ENCODE measurements at places on chromosomes 12 and 14.
A peak's percentile ranks its signal among the peaks of the same experiment; 100 is the strongest.

DNA sequence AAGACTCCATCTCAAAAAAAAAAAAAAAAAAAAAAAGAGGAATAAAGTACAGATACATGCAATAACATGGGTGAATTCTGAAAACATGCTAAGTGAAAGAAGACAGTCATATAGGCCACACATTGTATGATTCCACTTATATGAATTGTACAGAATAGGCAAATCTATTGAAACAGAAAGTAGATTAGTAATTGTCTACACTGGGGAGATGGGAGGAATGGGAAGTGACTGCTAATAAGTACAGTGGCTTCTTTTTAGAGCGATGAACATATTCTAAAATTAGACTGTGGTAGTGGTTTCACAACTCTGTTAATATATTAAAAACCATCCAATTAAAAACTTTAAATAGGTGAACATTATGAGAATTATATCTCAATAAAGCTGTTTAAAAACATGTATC is 74.4 kb downstream of the ANKS1B start:
- no peak for DNase-seq

DNA sequence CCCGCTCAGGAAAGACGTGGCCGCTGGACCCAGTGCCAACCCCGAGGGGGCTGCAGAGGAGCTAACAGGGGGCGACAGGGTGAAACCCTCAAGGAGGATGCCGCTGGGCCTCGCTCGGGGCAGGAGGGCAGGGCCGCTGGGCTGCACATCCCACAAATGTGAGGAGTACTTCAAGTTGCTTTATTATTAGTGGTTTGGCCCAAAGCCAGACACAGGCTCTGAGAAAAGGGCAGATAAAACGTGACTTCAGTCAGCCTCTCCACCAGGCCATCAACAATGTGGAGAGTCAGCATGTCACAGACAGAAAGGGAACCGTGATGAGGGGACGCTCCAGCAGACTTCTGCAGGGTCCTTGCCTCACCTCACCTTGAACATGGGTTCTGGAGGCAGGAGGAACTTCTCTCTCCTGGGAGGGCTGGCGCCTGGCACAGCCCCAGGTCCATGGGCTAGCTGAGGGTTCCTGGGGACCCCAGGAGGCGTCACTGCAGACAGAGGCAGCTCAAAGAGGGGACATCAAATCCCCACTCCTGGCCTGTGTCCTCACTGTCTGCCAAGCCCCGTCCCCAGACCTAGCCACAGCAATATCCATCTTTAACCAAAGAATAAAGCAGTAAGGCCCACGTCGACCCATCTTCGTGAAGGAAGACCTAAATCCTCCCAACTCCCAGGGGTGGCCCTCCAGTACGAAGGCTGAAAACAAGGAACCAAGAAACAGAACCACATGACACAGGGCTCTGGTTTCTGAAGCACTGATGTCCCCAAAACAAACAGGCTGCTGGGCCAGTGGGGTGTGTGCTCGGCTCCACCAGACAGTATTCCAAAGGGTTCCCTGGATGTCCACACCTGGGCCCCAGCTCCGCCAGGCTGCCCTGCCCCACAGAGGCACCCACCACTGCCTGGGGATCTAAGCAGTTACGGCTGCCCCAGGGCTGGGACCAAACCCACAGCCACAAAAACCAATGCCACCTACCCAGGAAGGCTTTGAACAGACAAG is 35.1 kb downstream of the CCDC85C start:
- DNase-seq, result no peak

DNA sequence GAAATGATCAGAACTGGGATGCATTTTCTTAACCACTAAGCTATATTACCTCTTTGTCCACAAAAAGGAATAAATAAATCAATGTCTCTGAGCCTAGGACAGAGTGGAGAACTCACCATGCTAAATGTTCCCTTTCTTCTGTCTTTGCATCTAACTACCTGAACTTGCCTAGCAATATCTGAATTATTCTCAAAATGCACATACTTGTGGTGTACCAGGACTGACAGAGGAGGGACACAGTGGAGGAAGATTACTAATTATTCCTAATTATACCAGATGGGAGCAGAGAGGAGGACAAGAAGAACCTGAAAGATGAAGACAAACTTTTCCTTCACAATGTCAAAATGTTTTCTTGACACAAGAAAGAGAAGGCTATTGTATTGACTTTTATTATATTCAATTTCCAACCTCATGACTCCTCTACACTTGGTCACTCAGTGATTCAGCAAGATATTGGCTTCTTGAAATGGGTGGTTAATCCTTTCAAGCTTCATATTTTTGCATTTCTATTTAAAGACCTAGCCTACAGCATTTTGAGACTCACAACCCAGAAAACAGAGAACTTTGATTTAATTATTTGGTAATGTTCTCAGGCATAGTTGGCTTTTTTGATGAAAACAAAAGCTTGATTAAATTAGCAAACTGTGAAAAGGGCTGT is 117.2 kb upstream of the LRFN5 start:
- no peak for DNase-seq

DNA sequence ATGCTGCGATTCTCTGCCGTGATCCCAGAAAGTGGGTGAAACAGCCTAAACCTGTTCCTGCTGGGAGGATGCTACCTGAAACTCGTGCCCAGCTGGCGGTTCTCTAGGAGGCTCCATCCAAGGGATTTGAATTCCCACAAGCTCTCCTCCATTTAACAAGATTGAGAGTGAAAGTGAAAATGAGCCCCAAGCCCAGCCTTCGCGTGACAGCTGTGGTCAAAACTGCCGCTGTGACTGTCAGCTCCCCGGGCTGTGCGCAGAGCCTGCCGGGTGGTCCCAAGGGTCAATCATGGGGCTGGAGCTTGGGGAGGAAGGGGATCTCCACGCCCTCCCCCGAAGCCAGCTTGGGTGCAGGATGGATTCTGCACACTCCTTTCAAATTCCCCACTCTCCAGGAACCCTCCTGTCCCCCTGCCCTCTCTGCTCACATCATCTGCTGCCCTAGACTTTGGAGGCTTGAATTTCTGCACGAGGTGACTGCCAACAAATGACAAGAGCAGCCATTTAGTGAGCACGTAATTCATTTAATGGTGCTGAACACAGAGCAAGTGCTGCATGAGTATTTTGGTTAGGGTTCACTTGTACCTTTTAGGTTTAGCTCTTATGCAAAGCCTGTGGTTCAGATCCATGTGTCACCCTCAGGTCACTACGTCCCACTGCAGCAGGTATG is 5.3 kb downstream of the ASB2 start:
- no peak for DNase-seq

DNA sequence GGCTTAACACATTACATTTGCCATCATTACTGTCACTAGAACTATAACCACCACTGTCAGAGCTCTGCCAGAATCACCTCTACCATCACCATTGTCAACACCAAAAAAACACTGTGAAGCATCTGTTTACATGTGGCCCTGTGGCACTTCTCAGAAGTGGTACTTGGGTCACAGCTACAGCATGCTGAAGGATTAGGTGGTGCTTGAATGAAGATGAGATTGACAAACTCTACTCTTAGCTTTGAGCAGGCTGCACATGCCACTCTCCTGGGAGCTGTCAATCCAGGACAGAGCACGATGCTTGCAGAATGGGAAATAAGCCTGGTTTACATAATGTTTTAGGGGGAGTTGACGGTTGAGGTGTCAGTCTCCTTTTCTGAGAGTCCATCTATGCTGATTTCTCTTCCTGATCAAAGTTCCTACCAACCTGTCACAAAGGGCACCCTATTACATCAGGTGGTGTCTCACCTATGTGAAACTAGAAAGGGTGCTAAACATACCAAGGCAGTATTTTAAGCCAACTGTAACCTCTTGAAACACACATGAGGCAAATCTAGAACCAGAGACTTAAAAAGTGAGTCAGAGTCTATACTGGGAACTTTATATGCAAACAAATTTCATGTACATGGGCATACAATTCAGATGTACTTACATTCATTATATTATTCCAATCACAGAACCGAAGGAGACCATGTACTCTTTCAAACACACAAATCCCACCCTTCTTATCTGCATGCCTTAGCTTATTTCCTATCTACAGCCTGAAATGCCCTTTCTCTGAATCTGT is 258.7 kb downstream of the EMP1 start:
- DNase-seq, result no peak

DNA sequence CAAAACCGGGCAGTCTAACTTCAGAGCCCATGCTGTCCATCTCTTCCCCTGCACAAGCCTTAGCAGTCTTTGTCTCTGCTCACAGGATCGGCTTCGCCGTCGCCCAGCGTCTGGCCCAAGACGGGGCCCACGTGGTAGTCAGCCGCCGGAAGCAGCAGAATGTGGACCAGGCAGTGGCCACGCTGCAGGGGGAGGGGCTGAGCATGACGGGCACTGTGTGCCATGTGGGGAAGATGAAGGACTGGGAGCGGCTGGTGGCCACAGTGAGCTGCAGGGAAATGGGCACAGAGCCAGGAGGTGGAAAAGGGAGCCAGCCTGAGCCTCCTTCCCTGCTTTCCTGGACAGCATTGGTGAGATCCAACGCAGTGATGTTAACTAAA is 14.2 kb upstream of the CARMIL3 start:
- DNase-seq, result peak; percentile 46

DNA sequence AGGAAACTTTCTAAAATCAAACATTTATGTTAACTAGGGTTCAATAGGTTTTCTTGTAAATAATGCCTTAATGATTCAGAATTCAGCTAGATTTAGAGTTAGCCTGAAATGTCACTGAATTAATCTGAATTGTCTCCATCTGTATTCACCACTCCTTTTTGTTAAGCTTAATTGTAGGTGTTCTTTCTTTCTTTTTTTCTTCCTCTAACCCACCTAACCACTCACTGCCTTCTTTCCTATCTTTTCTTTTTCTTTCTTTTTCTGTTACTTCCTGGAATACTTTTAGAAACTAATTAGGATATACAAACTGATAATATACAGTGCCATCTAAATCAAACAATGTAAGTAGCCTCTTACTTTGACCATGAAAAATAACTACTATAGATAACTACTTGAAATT is 29.9 kb downstream of the G2E3 start:
- DNase-seq, result no peak

- no peak for DNase-seq
These were observed 68.6 kb downstream of the ETV6 start for GRCh38 chr12:11718105-11718504.

DNA sequence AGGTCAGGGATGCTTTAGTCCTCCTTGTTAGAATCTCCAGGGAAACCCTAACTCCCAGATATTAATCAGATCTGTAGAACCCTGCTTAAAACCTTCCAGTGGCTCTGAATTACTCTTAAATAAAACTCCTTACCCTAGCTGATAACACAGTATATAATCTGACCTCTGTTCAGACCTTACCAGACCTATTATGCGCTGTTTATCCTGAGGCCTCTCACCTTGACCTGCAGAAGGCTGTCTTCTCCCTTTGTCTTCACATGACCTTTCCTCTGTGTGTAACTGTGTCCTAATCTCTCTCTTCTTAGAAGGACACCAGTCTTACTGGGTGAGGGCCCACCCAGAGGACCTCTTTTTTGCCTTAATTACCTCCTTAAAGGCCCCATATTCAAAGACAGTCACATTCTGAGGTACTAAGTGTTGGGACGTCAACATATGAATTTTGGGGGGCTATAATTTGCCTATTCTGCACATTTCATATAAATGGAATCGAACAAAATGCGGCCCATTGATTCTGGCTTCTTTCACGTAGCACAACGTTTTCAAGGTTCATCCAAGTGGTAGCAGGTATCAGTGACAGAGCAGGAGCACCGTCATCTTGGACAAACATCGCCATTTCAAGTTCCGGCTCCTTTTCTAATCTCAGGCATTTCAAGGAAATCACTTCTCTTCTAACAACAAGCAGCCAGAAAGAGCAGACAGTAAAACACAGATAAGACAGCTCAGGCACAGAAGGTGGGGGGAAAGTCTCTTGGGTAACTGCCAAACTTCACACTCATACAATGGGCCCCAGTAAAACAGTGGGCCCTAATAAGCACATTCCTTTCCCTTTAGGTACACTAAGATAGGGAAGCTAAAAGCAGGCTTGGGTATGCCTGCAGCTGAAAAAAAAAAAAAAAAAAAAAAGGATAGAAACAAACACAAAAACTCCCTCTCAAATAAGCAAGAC is 200.2 kb upstream of the NUDT4 start:
- DNase-seq, result no peak

- DNase-seq, result no peak
These were observed 165.7 kb downstream of the FBXL14 start for GRCh38 chr12:1428671-1429070.

GRCh38 chr12:66191547-66192126 is 2.6 kb downstream of the IRAK3 start:
- no peak for DNase-seq

- peak; percentile 65 for DNase-seq
These were observed 4.4 kb downstream of the ZBTB42 start for GRCh38 chr14:104805326-104805678.

DNA sequence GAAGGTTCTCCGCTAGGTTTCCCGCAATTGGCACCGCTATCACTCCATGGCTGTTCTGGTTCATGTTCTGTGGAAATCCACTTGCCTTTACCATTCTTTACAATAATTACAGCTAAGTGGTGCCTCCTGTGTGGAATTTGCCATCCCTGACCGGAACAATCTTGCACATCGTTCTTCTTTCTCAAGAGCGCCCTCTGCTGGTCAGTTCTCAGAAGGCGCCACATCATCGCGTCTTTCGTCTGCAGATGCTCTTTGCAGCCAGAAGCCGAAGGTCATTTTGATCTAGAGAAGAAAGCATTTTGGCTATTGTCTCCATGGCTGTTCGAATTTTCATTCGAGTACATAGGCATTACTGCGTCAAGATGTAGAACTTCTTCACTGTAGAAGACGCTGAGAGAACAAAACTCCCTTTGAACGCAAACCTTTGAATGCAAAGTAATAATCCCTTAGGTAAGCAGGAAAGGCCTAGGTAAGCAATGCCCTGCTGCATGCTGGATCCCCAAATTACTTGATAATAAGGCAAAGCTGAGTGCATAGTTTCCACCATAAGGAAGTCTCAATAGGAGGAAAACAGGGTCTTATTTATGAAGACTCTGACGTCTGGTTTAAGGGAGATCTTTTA is 10.1 kb upstream of the RTRAF start:
- peak; percentile 9 for DNase-seq

GRCh38 chr12:86697916-86698640 is 441.9 kb upstream of the MGAT4C start:
- DNase-seq, result no peak

GRCh38 chr12:31020385-31021166 is 53.1 kb upstream of the DDX11 start:
- no peak for DNase-seq

DNA sequence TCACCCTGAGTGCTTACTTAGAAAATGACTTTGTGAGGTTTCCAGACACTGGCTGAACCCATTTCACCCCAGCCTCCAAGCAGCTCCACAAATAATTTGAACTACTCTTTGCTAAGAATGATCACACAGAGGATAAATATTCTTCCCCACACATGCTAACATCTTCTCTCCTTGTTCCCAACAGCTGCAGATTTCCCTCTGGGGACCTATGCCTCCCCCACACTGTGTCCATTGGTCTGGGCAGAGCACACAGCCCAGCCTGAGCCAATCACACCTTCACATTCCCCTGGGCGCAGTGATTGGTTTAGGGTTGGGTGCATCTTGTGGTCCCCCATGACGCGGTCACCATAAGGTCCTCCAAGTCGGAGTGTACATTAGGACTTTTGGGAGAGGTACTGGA is 6.9 kb downstream of the SDR9C7 start:
- no peak for DNase-seq

Measured in NCI-H446 treated with DMSO at 0.1 percent for 48 hours (cell line).